ENCODE measurements at places on chromosomes 11 and 22. TPM values are rescaled to one million over a fixed set of nuclear protein-coding genes. Genes with fewer than 3 reads are reported as not detected.
A peak's percentile ranks its signal among the peaks of the same experiment; 100 is the strongest.

- DNase-seq, result peak; percentile 12
These were observed 49.8 kb upstream of the CYP2D6 start for GRCh38 chr22:42180349-42180842.

DNA sequence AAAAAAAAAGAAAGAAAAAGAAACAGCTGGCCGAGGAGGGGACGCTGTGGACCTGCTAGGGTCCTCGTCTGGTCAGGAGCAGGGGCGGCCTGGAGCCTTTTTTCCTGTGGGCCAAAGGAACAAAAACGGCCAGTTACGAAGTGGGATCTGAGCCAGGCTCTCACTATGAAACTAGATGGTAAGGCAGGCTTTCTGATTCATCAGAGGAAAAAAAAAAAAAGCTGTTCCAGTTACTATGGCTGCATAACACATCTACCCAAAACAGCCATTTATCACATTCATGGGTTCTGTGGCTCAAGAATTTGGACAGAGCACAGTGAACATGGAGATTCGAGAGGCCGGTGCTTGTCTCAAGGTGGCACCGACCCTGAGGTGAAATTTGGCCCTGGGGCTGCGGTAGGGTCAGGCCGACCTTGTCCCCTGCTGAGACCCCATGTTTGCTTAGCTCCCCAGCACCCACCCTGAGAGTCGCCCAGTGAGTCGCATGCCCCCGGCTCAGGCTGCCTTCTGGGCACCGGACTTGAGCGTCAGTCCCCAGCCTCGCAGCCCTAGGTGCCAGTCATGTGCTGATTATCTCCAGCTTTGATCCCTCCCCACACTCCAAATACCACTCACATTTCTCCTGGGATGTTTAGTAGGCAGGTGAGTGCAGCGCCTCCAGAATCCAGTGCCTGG is 34.2 kb downstream of the MRGPRD start:
- no peak for DNase-seq

- DNase-seq, result no peak
These were observed 344.4 kb downstream of the CTTN start for GRCh38 chr11:70742553-70743291.

GRCh38 chr11:86140334-86140990 is 71.6 kb upstream of the PICALM start:
- no peak for DNase-seq

- peak; percentile 75 for DNase-seq
These were observed 94.7 kb upstream of the RASSF10 start for GRCh38 chr11:12914400-12914912.

DNA sequence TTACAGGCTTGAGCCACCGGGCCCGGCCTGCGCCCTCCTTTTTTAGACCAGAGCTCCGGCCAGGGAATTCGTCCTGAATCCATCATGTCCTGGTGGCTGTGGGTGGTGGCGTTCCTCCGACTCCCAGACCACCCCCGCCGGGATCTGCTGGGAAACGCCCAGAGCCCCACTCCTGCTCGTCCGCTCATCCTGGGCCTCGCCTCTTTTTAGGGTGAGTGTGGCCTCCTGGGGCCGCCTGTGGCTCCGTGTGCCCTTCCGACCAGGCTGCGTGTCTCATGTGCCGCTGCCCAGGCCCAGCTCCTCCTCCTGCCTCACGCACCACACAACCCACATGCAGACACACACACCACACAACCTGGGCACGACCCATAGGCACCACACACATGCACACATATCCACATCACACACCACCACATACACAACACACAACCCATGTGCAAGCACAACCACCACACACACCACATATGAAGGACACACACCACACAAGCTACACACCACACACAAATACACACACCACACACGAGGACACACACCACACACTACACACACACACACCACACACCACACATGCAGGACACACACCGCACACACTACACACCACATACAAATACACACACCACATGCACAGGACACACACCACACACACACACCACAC is 946.2 kb downstream of the BRD1 start:
- no peak for DNase-seq

DNA sequence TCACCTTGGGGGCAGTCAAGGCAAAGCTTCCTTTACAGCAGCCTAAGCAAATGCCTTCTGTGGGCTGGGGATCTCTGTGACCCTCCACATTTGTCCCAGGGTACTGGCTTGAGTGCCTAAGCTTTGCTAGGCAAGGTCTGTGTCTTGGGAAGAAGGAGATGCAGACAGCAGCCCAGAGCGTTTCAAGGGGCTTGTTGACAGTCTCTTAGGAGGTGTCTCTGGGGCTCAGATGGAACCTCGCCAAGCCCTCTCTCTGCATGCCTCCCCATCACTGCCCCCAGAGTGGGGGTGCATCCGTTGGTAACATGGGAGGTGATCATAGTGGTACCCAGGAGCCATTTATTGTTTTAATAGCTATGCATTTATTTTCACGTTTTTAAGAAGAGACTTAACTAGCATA is 29.1 kb upstream of the TMPRSS4 start:
- no peak for DNase-seq

DNA sequence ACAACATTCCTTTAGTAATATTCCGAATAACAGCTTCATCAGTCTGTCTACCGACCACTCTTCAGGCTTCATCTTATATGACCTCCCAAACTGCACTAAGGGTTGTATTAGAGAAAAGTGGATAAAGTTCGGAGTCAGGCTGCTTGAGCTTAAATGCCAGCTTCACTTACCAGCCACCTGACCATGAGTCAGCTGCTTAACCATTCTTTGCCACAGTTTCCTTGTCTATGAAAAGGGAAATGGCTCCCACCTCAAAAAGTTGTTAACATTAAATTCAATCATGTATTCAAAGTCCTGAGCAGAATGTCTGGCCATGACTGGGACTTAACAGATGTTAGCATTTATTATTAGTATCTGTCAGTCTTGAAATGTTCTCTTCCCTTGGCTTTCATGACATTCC is 20.9 kb downstream of the LIMK2 start:
- no peak for DNase-seq

DNA sequence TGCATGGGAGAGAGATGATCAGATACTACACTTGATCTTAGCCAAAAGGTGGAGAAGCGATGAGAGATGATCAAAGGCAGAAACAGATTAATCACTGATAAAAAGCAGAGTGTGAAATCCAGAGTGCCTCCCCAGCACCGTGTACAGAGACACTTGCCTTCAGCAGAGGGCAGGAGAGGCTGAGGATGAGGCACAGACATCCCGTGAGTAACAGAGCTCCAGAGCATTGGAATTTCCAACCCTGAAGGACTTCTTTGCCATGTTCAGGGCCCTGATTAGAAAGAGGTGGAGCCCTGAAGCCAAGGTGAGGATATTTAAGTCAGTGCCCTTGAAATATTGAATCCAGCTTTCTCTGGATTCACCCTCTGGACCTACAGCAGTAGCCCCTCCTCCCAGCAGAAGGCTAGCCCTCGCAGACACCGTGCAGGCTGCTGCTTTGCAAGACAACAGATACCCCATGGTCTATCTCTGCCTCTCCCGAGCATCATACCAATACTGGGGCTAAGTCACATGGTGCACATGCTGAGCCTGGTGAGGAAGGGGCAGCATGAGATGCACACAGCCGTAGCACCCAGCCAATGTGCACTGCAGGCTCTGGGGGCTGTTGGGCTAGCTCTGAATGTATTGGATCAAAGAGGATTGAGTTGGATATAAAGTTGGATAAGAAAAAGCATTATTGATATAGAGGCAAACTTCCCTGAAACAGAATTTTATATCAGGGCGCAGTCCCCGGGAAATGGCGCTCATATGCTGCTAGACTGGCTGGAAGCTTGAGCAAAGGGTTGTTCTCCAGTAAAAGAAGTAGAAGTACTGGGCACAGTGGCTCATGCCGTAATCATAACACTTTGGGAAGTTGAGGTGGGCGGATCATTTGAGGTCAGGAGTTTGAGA is 200.3 kb upstream of the B3GAT1 start:
- DNase-seq, result no peak

GRCh38 chr22:50293441-50294318 is 13.8 kb downstream of the PLXNB2 start:
- peak; percentile 71 for DNase-seq

DNA sequence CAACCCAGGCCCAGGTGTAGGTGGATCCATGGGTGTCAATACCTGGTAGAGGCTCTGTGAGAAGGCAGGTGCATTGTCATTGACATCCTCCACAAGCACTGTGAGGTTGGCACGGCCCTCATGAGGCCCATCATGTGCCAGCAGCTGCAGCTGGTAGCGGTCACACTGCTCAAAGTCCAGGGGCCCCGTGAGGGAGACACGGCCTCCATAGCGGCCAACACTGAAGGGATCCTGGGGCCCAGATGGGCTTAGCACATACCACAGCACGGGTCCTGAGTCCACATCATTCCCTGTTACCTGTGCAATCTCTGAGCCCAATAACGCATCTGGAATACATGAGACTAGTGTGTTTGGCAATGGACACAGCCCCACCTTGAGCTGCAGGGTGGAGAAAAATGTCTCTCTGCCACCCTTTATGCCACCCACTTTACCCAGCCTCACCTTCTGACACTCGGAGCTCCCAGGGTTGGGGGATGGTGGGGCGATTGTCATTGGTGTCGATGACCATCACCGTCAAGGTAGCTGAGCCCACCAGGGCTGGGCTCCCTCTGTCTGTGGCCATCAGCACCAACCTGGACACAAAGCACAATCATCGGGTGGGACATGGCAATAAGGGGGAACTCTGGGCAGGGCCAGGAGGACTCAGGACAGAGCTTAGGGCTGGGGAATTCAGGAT is 6.1 kb upstream of the TPP1 start:
- no peak for DNase-seq

GRCh38 chr11:7548659-7549274 is 35.0 kb downstream of the PPFIBP2 start:
- DNase-seq, result no peak

DNA sequence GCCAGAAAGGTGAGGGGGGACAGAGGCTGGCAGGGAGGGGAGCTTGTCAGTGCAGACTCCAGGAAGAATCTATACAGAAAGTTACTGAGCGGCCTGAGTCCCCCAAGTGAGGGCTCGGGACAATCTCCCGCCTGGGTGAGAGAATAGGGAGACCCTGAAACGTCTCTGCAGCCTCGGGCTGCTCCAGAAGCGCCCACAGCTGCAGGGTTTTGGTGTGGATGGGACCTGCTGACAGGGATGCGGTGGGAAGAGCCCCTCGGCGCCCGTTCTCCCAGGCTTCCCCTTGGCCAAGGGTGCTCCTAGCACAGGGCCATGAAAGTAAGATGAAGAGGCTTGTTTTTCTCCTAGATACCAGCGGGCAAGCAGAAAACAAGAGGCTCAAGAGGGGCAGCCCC is 743 bp upstream of the RCE1 start:
- no peak for DNase-seq

- DNase-seq, result no peak
These were observed 200.3 kb upstream of the MTNR1B start for GRCh38 chr11:92769112-92769511.

GRCh38 chr11:50098186-50098725 is 65.6 kb downstream of the OR4C45 start:
- DNase-seq, result no peak

DNA sequence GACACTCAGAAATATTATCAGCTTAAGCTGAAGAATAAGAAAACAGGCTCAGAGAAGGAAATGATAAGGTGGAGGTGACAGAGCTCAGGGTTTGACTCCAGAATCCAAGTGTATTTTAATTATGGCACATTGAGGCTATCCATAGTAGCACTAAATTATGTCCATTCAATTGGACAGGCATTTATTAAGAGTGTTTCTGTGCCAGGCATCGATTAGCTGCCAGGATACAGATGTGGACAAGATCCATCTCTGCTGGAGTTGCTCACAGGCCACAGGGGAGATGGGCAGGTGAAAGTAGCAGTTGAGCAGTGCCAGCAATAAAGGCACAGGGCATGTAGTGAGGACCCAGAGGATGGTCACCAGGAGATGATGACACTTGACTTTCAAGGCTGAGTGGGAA is 592.5 kb downstream of the INSC start:
- DNase-seq, result no peak

- no peak for DNase-seq
These were observed 21.0 kb downstream of the OR5M11 start for GRCh38 chr11:56522008-56522407.

- peak; percentile 44 for DNase-seq
These were observed 3.3 kb downstream of the SYT7 start for GRCh38 chr11:61577383-61578118.

DNA sequence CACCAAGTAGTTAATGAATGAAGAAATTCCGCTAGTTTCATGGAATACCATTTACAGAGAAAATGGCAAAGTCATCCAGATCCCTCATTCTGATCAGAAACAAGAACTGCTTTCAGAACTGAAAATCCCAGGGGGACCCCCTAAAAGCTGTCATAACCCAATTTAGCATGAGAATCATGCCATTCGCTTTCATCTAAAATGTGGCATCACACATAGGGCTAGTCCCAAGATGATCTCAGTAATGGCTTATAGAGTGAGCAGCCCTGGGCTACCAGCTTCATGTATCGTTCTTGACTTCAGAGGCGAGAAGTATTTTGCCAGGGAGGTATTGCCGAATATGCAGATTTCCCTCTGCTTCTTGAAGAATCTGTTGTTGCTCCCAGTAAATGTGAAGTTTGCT is 134.0 kb downstream of the TTC17 start:
- DNase-seq, result no peak

- DNase-seq, result peak; percentile 31
These were observed 2.9 kb upstream of the MTFP1 start for GRCh38 chr22:30422481-30423300.

- DNase-seq, result no peak
These were observed 737 bp downstream of the RBM4 start for GRCh38 chr11:66639066-66639813.

DNA sequence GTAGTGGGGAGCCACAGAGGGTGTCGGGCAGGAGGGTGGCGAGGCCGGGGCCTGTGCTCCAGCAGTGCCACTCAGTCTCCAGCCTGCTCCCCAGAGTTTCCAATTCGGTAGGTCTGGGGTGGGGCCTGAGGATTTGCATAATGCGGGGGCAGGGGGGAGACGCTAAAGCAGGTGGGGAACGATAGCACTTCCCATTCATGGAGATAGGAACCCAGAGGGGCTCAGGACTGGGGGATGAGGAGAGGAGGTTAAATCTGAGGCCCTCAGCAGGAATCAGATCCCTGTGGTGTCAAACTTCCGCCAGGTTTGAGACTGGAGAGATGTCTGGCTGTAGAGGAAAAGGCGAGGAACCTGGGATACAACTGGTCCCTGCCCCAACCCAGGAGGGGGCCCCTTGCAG is 29.8 kb downstream of the WNT11 start:
- no peak for DNase-seq

FZD4 gene
- 17.9 TPM for polyA plus RNA-seq

PHF21B gene
- 0.73 TPM for polyA plus RNA-seq

SOX10 gene
- 1.8 TPM for polyA plus RNA-seq

TRIM51 gene
- polyA plus RNA-seq, result not detected

RANGAP1 gene
- 90.3 TPM for polyA plus RNA-seq

KCNJ5 gene
- polyA plus RNA-seq, result 2.6 TPM

MOV10L1 gene
- 0.16 TPM for polyA plus RNA-seq

UBE2L6 gene
- polyA plus RNA-seq, result 19.3 TPM

HEPN1 gene
- 0.03 TPM for polyA plus RNA-seq

SCGB1A1 gene
- polyA plus RNA-seq, result not detected

LYVE1 gene
- 23.1 TPM for polyA plus RNA-seq

SLC22A8 gene
- not detected for polyA plus RNA-seq

TRPC6 gene
- 0.37 TPM for polyA plus RNA-seq

BEST1 gene
- polyA plus RNA-seq, result 3.3 TPM

Data from heart right ventricle (tissue), 16 donors.